Muscle of back (tissue), 13 donors: ENCODE measurements at places on chromosomes 13 and 19. TPM values are rescaled to one million over a fixed set of nuclear protein-coding genes. Genes with fewer than 3 reads are reported as not detected.

GRCh38 chr13:113657851-113658741 lies at the start of gene ATP4B:
ATP4B (minus strand) TSS chr13:113658198; CDS start chr13:113658144, 54 bp downstream.
- no peak for DNase-seq

- no peak for DNase-seq
Measured at GRCh38 chr13:40793339-40793738, 3.9 kb downstream of the SLC25A15 start.

DNA sequence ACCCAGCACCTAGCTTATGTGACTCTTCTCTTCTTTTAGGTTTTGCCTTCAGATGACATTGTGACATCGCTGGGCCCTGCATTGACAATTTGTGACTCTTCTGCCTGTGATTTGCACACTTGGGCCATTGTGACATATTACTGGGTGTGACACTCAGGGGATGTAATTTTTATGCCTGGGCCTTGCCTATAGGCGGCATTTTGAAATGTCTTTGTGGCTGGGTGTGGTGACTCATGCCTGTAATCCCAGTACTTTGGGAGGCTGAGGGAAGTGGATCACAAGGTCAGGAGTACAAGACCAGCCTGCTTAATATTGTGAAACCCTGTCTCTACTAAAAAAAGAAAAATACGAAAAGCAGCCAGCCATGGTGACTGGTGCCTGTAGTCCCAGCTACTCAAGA lies 28.4 kb upstream of the ZNF681 start:
- no peak for DNase-seq

GRCh38 chr13:102854675-102855074 lies 8.8 kb downstream of the ERCC5 start:
- no peak for DNase-seq

DNA sequence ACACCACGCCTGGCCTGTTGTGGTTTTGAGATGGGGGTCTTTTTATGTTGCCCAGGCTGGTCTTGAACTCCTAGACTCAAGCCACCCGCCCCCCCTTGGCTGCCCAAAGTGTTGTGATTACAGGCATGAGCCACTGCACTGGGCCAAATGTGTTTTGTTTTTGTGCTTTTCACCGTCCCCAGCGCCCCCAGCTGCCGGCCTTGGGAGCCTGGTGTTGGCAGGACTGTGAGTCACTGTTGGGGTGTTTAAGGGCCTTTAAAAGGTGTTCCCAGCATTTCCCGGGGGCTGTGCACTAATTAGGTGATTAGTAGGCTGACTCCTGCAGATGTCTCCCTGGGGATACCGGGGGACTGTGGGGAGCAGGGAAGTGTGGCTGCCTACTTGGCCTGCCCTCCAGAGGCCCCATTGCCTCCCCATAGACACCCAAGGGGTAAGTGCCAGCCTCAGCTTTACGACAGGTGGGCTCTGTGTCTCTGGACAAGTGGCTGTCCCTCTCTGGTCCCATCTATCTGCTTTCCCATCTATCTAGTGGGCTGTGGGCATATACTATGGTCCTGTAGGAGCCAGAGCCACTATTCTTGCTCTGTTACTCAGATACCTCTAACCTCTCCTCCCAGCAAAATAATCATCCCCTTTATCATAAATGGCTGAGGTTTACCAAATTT lies 11.8 kb upstream of the TLE5 start:
- DNase-seq: no peak

- no peak for DNase-seq
Measured at GRCh38 chr19:11201791-11202190, 4.4 kb upstream of the KANK2 start.

GRCh38 chr13:94112731-94113130 lies 366.8 kb downstream of the DCT start:
- no peak for DNase-seq

DNA sequence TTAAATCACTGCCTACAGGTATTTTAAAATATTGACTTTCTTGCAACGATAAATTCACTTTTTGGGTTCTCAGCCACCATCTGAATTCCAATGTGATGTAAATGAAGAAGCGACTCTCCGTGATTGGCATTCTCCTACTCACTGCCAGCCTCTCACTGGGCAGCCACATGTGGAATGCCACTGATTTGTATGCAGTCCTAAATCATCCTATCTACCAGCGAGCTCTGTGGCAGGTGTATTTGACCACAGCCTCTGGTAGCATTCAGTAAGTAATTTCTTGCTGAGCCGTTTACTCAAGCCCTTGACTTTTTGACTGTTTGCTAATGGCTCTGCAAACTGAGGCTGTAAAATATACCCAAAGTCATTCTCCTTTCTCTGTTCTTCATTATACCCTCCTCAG lies 559.0 kb upstream of the SLC10A2 start:
- DNase-seq: no peak

DNA sequence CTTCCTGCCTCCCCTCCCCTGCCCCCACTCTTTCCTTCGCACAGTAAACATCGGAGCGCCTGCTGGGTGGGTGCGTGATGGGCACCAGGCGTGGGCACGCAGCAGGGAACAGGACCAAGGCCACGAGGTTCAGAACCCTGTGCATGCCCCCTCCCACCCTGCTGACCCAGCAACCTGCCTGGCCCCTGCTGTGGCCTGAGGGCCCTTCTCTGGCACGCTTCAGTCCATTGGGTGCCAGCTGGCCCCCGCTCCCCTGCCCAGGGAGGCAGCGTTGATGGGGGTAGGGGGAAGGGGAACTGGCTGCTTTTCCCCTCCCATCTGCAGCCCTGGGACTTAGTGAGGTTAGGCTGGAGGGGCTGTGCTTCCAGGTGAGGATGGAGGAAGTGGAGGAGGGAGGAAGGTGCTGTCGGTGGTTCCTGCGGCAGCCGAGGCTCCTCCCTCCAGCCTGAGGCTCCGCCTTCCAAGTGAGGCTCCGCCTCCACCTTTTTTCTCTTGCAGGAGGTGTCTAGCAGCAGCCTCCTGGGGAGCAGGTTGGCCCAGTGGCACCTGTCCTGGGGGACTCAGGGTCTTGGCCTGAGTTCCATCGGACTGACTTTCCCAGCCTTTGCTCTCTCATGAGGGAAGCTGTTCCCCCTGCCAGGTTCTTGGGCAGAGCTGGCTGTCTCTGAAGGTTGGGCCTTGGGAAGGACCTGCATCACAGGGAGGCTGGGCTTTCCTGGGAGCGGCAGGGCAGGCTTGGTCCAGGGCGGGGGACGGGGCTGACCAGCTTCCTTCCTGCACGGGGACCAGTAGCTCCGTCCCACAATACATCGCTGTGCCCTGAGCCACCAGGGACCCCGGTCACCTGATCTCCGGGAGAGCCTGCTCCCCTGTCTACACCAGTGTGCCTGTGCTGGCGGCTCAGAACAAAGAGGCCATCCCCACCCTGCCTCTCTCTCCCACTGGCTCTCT lies 7.3 kb downstream of the PIAS4 start:
- no peak for DNase-seq

DNA sequence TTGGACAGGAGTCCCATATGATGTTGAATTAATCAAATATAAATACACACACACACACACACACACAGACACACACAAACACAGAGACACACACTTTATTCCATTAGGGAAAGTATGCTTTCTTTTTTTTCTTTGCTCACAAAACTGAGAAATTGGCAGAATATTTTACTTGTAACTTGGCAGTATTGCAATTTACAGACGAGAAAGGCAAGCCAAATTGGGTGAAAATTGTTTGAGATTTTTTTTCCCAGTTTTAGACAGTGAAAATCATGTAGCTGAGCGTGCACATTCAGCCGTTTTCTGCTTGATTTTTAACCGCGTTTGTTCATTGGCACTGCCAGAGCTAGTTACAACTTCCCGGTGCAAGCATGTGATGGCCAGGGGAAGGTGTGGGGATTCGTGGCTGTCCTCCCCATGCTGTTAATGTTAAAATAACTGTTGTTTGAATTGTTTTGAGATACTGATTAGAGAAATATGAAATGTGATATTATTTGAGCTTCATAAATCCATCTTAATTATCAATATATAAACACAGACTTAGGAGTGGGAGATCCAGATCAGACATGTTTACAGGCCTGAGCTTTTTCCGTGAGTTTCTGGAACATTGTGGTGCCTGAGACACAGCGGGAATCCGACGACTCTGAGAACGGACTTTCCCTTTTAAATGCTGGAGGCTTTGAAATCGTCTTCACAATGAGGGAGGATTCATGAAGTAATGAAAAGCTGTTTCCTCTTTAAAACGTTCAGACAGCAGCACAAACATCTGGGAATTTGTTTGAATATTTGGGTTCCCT lies 125.5 kb downstream of the KCNRG start:
- DNase-seq: no peak

- DNase-seq: no peak
Measured at GRCh38 chr19:16373532-16373931, 48.9 kb downstream of the KLF2 start.

- no peak for DNase-seq
Measured at GRCh38 chr19:15583346-15583745, 31.7 kb upstream of the CYP4F8 start.

DNA sequence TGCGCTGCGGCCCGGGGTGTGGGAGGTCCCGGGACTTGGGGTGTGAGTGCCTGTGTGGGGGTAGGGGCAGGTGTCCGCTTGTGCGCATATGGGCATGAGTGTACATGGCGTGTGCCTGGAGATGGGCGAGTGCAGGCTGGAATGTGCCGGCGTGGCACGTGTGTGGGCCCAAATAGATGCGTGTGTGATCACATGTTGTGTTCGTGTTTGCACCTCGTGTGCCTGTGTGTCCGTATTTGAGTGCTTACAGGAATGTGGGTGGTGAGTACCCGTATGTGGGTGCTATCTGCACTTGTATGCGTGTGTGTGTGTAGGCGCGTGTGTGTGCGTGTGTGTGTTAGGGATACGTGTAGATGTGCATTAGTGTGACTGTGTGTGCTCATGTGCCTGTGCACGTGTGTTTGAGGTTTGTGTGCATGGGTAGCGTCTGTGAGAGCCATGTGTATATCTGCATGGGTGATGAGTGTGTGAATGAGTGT lies 3.4 kb downstream of the ZNF536 start:
- DNase-seq: no peak

- no peak for DNase-seq
Measured at GRCh38 chr13:72774019-72774418, 7.7 kb downstream of the DIS3 start.

GRCh38 chr19:1921825-1922224 lies 16.6 kb downstream of the ADAT3 start:
- DNase-seq: no peak

DNA sequence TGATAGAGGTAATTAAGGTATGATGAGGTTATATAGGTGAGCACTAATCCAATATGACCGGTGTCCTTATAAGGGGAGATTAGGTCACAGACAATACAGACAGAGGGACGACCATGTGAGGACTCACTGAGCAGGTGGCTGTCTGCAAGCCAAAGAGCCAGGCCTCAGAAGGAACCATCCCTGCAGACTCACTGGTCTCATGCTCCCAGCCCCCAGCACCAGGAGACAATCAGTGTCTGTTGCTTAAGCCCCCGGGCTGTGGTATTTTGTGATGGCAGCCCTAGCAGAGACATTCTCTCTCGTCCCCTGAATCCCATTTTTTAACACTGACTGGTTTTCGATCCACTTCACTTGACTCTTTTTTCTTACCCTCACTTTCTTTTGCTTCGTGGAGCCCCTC lies 51.9 kb upstream of the PABPC3 start:
- DNase-seq: no peak

DNA sequence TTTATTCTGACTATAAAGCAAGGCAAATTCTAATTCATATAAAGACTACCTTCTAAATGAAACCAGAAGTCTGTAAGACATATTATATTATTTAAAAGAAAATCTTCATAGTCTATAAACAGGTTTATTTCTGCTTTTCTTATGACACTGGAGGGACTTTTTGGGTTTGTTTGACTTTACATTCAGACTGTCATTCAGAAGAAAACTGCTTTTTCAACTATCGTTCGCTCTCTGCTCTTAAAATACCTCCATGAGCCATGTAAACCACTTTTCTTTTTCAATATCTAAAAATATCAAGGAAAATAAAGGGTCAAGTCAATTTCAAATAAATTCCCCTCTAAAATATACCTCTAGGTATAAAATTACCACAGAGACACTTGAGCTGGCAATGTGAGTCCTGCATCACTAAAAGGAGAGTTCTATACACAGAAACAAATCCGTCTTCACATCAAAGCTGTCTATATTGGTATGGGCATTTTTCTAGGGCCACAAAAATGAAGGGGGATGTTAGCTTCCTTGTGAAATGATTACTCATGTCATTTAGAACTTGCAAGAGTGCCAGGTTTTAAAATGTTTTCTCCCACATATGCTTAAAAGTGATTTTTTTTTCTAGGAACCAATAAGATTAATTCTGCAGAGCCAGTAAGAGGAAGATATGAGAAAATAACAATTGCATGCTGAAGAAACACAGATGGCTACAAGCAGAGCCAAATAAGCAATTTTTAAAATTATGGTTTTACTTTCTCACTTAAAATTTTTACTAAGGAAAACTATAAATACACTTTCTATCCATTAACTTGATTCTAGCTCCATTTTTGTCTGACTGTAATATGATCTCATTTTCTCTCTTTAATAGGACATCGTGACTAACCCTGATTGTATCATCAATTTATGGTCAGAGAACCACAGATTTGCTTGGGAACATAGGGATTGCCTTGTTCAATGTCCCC lies 181.8 kb downstream of the TBC1D4 start:
- peak; percentile 19 for DNase-seq

GRCh38 chr19:39765091-39766076 lies 13.3 kb upstream of the LEUTX start:
- DNase-seq: peak; percentile 21

DNA sequence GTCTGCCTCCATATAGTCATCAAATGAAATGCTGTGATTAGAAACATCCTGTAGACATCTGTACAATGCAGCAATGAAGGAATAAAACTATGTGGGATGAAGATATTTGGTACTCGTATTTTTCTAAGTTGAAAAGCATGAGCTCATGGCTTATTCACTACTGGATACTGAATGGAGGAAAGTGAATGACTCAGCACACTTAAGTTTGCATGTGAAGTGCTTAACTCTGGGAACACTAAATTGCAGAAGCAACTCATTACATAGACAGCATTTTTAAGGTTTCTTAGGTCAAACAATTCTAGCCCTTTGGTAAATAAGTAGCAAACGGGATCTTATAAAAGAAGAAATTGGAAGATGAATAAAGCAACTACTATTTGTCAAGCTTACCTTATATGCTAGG lies 429.0 kb upstream of the MIR17HG start:
- DNase-seq: peak; percentile 19

Gene IZUMO2
- polyA plus RNA-seq: not detected

Gene FFAR3
- polyA plus RNA-seq: 0.28 TPM

Gene KCNC3
- polyA plus RNA-seq: 1.0 TPM

Gene NKPD1
- 0.19 TPM for polyA plus RNA-seq

Gene PCDH17
- polyA plus RNA-seq: 7.5 TPM

Gene WBP4
- polyA plus RNA-seq: 17.4 TPM

Gene CYP2F1
- not detected for polyA plus RNA-seq

Gene CABP5
- polyA plus RNA-seq: not detected

Gene VSTM2B
- polyA plus RNA-seq: not detected

Gene CEACAM7
- polyA plus RNA-seq: not detected

Gene ZNF497
- 1.8 TPM for polyA plus RNA-seq

Gene SPACA4
- not detected for polyA plus RNA-seq

Gene VAV1
- polyA plus RNA-seq: 4.0 TPM

Gene CD70
- polyA plus RNA-seq: 1.7 TPM

Gene GNG7
- 2.1 TPM for polyA plus RNA-seq
